Activated CD4-positive, alpha-beta memory T cell treated with anti-CD3 and anti-CD28 coated beads, Interleukin-2, amount 10 ng/mL, durations not matched to agents 7 days and 5 days (primary cell): ENCODE measurements at places on chromosomes 16 and 17. TPM values are rescaled to one million over a fixed set of nuclear protein-coding genes. Genes with fewer than 3 reads are reported as not detected.

The HOXB9 gene
- 1.4 TPM for total RNA-seq

The AOC2 gene
- total RNA-seq: 1.1 TPM

The C16orf92 gene
- not detected for total RNA-seq

The SLFN12L gene
- 103 TPM for total RNA-seq
